Activated effector memory CD4-positive, alpha-beta T cell treated with anti-CD3 and anti-CD28 coated beads, Interleukin-2, amount 50 U/mL, for 16 hours (primary cell): ENCODE measurements at places on chromosomes 2 and 18.

DNA sequence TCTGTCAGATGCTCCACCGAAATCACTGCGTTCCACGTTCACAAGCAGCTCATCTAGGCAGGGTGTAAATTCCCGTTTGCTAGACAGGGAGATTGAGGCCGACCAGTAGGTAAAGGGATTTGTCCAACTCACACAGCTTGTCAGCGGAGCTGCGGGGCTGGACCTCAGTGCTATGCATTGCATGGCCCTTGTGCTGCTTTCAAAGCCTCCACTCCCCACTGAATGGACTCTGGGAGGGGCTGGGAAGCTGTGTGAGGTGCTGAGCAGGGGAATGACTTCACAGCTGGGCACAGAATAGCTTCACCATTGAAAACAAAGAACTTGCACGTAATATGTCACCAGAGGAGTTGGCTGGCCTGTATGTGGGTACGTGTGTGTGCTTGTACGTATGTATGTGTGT, 21.4 kb downstream of the CELF4 start:
- DNase-seq: no peak

- no peak for DNase-seq
These were observed 66.7 kb downstream of the MYT1L start for GRCh38 chr2:2264416-2264815.

DNA sequence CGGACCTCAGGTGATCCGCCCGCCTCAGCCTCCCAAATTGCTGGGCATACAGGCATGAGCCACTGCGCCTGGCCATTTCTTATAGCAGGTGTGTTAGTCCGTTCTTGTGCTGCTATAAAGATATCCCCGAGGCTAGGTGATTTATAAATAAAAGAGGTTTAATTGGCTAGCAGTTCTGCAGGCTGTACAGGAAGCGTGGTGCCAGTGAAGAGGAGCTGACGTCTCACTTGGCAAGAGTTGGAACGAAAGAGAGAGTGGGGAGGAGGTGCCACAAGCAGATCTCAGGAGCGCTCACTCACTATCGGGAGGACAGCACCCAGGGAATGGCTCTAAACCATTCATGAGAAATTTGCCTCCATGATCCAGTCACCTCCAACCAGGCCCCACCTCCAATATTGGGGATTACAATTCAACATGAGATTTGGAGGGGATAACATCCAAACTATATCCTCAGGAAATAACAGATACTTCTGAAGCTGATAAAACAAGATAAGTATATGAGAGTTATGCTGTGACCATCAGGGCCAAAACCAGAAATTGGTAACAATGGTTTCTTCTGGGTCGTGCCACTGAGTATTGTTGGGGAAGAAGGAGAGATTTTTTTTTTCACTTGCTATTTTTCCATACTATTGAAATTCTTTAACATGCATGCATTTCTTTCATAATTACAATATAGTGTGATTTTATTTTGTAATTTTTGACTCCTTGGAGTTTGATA, 7.4 kb upstream of the RMC1 start:
- DNase-seq: no peak

DNA sequence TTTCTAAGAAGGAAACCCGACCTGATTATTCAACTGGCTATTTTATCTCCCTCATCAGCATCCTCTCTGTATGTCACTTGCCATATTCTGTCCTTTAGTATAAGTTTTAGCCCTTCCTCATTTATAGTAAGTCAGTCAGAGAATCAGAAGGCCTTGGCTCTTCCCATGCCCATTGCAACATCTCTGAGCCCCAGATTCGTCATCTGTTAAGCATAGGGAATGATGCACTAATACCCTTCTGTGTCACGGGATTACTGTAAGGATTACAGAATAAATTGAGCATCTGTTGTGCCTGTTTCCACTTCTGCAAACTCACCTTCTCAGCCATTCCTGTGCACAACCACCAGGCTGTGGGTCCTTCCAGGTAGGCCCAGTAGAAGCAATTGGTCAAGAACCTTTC, 258.1 kb upstream of the RAB12 start:
- no peak for DNase-seq

GRCh38 chr18:23503963-23504344, 643 bp downstream of the RMC1 start:
- DNase-seq: no peak

DNA sequence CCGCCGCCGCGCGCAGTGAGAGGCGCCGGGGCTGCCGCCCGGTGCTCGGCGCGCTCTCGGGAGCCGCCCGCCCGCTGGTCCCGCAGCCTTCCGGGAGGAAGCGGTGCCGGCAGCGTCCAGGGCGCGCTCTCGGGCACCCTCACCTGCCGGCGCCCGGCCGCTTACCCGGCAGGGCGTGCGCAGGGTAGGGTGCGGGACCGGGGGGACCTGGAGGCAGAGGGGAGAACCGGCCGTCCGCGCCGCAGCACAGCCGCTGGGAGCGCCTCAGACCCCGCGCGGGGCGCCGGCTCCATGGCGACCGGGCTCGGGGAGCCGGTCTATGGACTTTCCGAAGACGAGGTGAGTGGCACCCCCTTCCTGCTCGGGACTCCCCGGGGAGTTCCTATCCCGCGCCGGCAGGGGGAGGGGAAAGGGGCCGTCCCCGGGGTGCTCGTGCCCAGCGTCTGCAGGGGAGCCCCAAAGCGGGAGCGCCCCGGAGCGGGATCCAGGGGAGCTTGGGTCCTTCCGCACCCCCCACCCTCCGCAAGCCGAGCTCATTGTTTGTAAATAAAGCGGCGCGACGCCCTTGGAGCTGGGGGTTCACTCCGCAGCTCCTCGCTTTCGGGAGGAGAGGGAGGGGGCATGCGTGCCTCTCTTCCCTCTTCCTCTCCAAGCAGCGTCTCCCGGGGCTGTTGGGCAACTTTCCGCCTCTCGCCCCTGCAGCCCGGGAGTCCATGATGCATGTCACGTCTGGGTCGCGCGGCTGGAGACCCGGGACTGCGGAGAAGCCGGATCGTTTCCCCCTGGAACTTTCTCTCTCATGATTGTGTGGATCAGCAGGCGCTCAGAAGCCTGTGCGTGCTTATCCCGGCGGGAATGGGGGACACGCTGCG, 580 bp downstream of the NEDD4L start:
- peak; percentile 80 for DNase-seq

DNA sequence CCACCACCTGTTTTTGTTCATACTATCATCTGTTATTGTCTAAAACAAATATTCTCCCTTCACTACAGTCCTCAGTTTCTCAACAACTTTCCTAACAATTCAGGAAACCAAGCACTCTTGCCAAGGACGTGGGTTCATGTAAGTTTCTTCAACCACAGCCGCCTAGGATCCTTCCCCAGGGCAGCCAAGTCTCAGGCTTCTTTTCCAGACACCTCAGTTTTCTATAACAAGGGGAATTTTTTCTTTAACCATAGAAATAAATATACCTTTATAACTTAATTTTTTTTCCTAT, 39.4 kb upstream of the AGPS start:
- DNase-seq: no peak

- no peak for DNase-seq
These were observed 2.9 kb upstream of the LNPK start for GRCh38 chr2:176004934-176005333.

DNA sequence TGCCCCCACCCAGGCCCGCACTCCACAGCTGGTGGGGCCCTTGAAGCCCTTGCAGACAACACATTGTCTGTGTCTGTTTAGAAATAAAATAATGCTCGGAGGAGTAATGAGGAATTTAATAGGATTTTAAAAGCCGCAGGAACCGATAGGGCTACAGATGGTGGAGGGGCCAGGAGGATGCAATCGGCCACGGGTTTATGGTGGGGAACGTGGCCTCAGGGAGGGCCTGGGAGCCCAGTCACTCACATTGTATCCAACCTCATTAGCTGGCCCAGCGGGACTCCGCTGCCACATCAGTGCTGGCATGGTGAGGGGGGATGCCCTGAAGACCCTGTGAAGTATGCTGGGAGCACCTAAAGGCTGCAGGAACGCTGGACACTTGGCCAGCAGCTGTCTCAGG, 252.0 kb downstream of the CELF4 start:
- no peak for DNase-seq

DNA sequence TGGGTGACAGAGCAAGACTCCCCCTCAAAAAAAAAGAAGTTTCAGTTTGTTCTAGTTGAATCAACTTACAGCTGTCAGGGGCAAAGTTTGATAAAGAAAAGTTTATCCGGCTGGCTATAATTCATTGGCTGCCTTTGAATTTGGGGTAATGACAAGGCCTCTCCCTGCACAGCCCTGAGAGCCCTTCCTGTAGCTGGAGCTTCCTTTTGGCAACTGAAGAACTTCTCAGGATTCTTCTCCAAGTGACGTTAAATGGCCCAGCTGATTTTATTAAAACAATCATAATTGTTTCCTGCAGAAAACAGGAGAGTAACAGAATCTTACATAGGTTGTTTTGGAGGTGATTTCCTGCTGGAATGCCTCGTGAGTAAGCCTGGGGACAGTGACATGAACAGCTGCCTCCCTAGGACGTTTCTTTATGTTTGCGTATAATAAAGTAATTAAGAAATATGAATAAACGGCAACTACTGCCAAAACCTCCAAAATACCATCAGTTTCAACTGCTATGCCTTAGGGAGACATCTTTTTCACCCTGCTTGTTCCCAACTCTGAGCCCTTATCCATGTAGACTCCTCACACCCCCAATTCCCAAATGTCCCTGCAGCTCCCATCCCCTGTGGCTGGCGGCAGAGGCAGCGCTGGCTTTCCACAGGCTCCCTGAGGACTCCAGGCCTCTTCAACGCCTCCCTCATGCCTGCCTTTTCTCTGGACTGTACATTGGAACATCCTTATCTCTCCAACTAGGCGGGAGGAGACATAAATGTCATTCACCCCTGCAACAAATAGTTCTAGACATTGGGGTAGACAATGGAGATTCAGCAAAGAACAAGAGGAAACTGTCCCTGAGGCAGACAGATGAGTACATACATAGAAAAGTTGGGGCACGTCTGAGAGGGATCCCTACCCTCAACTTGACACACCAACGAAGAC, 59.2 kb upstream of the FZD7 start:
- no peak for DNase-seq

GRCh38 chr2:71988170-71988569, 159.5 kb downstream of the CYP26B1 start:
- DNase-seq: no peak

GRCh38 chr2:230877759-230878598, 13.2 kb downstream of the ITM2C start:
- peak; percentile 59 for DNase-seq

DNA sequence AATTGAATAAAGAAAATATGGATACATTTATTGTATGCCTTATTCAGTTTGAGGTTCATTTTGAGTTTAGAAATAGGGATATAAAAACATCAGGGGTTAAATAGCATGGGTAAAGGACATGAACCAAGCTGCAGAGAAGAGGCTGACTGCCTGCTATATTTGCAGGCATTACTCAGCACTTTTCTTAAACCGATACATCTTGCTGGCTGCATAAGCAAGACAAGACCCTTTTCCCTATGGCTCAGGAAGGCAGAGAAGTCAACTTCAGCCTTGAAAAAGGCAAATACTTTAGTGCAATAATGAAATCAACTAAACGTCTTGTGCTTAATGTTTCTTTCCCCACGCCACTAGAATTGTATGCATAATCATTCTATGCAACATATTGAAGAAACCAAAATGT, 36.4 kb downstream of the SCN1A start:
- no peak for DNase-seq

DNA sequence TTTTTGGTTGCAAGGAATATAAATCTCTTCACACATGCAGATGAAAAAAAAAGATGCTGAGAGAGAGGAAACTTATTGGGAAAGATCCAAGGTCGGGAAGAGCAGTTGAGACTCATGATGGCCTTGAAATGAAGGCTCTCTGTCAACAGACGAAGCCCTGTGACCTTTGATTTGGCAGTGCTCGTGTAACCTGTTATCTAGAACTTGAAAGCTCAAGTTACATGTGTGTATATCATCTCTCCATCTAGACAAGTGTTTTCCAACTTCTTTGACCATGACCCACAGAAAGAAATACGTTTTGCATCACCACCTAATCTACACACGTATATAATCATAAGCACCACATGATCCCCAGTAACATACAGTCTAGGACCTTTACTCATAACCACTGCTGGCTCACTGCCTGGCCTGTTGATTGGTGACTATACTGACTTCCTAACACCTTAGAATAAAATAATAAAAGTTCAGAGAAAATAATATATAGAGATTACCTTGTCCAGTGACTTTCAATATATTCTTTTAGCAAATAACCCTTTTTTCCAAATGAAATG, 319.0 kb upstream of the PKDCC start:
- DNase-seq: no peak

DNA sequence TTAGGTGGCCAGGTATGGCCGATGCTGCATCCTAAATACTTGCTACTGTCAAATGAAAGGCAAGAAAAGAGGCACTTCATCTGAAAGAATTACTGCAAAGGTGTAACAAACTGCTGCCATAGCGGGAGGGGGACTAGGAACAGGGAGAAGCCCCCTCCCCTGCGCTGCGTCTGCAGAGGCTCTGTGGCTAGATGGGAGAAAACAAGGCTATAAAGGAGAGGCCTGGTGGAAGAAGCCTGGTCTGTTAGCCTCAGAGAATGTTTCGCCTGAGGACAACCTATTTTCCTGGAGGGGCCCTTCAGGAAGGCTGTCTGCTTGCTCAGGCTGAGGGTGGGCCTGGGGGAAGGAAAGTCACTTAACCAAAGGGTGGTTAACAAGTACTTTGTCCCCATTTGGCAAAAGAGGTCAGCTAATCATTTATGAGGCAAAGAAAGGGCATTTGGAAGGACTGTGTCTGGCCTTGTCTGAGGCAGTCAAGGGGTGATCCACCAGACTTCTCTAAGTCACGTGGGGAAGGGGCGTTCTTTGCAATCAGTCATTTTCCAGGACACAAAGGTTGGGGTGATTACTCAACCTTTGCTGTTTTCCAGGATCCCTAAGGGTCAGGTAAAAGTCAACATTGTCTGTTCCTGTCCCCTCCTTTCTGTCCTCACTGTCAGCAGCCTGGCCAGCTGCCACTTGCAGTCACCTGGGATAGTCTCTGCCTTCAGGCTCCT, 103.0 kb upstream of the TMEM200C start:
- DNase-seq: no peak

- no peak for DNase-seq
These were observed 22.0 kb upstream of the STPG4 start for GRCh38 chr2:47177043-47177565.

- DNase-seq: no peak
These were observed 37.0 kb upstream of the ERMN start for GRCh38 chr2:157362627-157363026.

DNA sequence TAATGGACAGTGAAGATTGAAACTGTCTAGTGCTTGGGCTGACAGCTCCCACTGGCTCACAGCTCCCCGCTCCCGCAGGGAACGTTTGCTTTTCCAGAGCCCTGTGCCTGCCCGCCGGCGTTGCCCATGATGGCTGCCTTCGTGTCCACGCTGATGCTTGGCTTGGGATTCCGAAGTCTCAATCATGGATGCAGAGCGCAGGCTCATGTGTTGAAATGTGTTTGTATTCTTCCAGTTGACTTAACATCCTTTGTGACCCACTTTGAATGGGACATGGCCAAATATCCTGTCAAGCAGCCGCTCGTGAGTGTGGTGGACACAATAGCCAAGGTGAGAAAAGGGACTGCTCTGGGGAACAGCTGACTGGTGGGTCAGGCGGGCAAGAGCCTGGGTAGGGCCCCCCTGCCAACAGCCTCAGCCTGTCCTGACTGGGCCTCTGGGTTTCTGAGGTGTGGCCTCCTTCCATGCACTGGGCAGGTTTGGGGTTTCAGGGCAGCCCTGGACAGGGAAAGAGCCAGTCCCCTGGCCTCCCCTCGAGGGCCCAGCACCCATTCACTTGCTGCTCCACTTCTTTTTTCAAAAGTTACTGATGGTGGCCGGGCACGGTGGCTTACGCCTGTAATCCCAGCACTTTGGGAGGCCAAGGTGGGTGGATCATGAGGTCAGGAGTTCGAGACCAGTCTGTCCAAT, 42.8 kb downstream of the ATP6V1C2 start:
- DNase-seq: peak; percentile 57
